ENCODE measurements at places on chromosomes 2 and 18.

- DNase-seq: no peak
These were observed 27.3 kb downstream of the ITGAV start for GRCh38 chr2:186617148-186617547.

DNA sequence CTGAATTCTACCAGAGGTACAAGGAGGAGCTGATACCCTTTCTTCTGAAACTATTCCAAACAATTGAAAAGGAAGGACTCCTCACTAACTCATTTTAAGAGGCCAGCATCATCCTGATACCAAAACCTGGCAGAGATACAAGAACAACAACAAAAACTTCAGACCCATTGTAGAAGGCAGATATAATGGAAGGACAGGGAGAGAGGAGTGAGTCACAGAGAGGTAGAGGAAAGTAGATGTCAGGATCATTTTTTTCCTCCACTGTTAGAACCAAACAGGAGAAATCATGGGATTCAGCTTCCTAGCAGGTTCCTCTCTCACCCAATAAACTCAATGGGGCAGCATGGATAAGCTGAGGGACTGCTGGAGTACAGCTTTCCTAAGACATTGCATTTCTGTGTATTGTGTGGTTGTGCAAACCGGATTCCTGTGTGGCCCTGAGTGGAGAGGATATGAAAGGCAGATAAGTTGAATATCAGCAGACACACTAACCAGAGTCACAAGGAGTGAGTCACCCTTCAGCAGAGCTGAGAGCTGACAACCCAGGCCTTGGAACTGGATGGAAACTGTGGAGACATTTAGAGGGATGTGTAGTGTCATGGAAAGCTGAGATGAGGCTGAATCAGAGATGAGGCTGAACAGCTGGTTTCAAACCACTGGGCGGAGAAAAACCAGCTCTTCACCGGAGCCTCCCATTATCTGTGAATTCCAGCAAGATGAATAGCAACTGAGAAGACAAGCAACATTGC is 60.9 kb upstream of the MMADHC start:
- no peak for DNase-seq

- no peak for DNase-seq
These were observed 908 bp downstream of the ERLEC1 start for GRCh38 chr2:53787614-53788289.

DNA sequence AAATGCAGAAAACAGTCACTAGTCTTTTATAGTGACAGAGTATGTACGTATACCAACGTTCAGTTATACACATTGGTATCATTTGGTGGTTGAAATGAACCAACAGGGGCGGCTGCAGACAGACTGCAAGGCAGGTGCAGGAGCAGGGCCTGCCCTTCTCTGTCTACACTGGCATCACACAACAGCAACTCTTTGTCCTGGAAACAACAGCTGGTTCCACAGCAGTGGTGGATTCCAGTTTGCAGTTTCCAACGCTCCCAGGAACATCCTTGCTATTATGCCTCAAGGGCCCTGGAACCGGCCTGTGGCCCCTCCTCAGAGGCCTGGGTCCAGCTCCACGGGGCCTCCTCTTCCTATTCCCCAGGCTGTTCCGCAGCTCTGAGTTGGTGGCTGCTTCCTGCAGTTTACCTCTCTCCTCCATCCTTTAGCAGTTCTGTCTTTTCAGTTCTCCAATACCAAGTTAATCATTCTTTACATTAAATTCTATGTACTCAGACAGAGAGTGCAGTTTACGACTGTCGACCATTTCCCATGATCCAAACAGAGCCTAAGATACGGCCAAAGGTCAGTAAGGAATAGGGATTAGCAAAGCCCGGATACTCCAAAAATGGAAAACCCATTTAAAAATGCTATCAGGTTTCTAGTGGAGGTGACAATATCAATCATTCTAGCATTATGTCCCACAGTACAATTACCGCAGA is 87.8 kb downstream of the NOL10 start:
- no peak for DNase-seq

DNA sequence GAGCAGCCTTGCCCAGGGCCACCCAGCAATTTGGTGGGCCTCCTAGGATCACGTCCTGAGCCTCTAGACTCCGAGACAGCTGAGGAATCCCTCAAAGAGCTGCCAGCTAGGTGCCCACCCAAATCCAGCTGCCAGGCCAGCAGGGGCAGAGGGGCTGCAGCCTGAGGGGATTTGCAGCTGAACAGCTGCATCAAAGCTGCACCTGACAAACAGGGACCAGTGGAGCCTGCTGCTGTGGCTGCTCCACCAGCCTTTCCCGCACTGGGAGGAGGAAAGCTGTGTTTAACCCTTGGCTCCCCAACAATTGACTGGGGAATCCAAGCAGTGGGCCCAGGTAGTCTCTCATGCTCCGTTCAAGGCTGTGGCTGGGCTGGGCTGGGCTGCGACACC is 8.2 kb downstream of the ADRA2B start:
- no peak for DNase-seq

- no peak for DNase-seq
These were observed 124.4 kb downstream of the ZNF516 start for GRCh38 chr18:76370686-76371085.

GRCh38 chr2:172336681-172337080 is 90.7 kb upstream of the ITGA6 start:
- DNase-seq: no peak

DNA sequence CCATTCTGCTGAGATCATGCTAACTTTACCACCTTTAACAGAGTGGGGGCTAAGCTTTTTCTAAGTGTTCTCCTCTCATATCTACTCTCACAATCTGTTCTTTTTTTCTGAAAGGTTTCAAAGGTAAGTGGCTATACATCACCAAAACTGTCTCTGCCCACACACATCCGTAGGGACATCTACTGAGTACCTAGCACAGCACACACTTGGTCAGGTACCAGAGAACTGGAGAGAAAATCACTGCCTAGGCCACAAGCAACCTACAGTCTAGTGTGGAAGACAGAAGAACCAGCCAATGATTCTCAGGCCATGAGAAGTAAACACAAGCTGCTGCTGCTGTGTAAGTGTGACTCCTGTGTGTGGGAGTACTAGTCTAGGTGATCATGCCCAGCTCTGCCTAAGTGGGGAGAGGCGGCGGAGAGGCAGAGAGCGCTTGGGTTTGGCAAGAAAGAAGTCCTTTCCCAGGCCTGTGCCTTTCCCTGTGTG is 176.1 kb upstream of the ZFP36L2 start:
- no peak for DNase-seq

GRCh38 chr2:191710411-191710900 is 32.5 kb downstream of the NABP1 start:
- no peak for DNase-seq

Measured in activated CD4-positive, alpha-beta T cell treated with anti-CD3 and anti-CD28 coated beads, Interleukin-2, amount 50 U/mL, for 24 hours (primary cell).